Erythroblast (primary cell): ENCODE measurements at places on chromosomes 7 and 10.

- no peak for DNase-seq
These were observed 6.0 kb downstream of the CHPF2 start for GRCh38 chr7:151238190-151238810.

DNA sequence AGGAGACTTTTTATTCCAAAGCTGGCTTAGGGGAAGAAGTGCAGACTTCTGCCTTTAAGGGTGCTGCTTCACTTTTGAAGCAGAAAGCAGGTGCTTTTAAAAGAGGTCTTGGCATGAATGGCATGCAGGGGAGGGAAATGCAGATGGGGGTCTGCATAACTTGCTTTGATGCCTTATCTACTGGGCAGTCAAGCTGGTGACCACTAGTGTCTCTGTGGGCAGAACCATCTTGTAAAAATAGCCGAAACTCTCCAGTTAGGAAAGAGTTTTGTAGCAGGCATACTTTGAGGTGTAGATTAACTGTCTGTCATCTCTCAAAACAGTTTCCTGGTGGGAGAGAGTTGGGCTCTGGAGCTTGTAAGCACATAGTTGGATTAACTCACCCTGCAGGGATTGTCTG lies 9.9 kb upstream of the CTNNA3 start:
- no peak for DNase-seq

DNA sequence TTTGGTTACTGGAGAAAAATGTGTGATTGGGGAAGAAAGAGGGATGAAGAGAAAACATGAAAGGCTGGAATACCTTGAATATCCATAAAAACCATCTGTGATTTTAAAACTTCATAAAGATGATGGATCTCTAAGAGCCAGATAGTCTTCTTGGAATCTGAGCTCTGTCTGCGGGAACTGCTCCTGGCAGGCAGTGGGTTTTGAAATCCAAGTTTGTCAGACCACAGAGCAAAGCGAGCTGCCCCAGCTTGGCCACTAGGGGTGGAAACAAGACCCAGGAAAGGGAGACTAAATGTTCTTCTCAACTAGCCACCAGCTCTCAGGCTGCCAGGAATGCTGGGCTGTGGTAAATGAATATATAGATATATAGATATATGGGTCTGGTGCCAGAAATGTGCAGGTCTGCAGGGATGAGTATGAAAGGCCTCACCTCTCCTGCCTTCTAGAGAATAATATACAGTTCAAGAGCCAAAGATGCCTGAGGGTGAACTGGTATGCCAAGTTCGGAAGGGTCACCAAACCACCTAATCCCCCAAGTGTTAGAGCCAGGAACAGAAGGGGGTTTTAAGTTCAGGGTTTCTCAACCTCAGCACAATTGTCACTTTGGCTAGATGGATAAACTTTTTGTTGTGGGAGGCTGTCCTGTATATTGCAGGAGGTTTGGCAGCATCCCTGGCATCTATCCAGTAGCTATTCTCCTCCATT lies 208.8 kb downstream of the KCNMA1 start:
- no peak for DNase-seq

GRCh38 chr7:122305475-122306319 lies 1.1 kb upstream of the FEZF1 start:
- DNase-seq: no peak

- DNase-seq: no peak
These were observed 93.4 kb upstream of the PDLIM1 start for GRCh38 chr10:95384011-95384704.

DNA sequence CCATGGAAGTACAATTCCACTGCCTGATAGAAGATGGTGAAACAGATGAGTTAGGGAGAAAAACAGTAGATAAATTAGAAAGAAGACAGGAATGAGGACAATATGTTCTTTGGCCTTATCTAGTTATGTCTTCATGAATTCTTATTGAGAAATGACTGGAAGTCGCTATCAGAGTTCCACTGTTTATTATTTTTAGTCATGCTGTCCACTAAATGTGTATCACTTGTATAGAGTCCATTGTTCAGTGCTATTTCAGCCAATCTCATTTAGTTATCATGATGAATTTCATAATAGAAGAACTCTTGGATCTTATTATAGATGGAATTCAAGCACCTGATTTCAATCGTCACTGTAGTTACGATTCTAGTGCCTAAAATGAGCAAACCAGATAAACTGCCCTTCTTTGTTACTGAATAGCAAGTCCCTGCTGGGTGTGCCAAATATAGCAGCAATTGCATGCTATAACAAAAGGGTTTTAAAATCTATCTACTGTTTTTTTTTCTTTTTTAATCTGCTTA lies 177.7 kb upstream of the COL1A2 start:
- no peak for DNase-seq

GRCh38 chr7:20236790-20237189 lies 19.6 kb upstream of the MACC1 start:
- no peak for DNase-seq

DNA sequence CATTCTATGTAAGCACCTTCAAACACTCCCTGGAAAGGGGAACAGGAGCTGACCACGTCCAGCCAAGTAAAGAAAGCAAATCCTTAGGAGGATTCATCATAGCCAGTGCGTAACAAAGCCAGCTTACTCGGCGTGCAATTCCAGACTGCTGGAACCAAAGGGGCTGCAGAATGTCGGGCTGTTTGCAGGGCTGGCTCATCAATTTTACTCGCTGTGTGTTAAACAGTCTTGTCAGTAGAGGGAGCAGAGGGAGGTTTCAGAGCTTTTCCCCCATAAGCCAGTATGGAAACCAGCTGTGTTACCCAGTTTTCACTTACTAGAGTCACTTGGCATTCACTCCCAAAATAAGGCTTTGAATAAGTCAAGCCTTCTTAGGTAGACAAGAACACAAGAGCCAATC lies 127.1 kb downstream of the KMT2E start:
- peak; percentile 18 for DNase-seq

GRCh38 chr7:101494602-101495329 lies 132.1 kb downstream of the COL26A1 start:
- no peak for DNase-seq

DNA sequence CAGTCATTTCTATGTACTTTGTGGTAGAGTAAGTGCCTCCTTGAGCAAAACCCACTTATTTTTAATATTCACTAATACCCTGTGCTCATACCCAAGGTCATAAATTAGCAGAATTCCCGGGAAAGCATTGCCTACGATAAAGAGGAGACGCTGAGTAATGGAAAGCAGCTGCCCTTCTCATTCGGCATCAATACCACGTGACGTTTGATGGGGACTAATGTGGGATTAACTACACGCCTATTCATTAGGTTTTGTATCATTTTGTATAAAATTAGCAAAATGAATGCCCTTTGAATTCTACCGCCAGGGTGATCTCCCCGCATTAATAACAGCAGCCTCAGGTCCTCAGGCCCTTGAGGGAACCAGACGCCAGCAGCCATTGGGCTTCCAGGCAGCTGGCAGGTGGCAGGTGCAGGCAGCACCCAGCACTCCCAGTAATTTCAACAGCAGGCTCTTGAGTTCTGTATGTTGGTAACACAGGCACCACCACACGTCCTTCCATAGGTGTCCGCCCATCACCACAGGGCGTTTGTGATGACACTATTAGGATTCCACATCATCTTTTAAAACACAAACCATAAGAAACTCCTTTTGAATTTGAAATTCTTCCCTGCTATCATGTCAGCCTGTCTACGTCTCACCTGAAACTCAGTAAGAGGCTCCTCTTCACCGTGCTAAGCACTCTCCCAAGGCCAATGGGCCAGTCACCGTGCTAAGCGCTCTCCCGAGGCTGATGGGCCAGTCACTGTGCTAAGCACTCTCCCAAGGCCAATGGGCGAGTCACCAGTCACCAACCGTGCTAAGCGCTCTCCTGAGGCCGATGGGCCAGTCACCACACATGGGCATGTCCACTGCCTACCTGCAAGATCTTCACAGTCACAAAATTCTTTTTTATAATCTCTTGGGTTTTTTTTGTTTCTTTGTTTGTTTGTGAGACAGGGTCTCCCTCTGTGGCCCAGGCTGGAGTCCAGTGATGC lies 509.4 kb downstream of the PTPRN2 start:
- no peak for DNase-seq

DNA sequence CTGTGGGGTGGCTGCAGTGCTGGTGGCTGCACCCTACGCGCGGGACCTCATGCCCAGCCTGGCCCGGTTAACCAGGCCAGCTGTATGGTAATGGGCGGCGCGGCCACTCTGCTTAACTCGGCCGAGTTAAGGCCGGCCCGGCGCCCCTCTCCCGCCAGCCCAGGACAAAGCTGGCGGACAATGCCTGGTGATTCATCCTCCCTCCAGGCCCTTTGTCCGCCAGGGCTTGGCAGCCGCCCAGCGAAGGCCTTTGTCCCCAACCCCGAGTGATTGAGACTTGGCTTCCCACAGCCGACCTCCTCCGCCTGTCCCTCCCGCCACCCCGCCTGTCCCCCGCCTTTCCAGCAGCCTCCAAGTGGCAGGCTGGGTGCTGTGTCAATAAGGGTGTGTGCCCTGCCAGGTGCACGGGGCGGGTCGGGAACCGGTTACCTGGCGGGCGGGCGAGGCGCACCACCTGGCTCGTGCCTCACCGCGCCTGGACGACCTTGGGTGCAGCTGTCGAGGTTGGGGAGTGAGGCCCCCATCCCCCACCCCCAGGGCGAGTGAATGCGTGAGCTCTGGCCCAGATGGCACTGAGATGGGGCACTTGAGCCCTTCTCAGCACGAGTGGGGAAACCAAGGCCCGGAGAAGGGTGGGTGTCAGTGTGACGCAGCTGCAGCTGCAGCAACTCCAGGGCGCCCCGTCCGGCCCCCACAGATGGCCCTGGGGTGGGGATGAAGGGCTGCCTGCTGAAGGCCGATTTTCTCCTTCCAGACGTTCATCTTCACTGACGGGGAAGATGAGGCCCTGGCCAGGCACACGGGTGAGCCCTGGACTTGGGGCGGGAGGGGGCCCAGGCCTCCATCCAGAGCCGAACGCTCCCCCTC lies 4.6 kb downstream of the LFNG start:
- DNase-seq: no peak

DNA sequence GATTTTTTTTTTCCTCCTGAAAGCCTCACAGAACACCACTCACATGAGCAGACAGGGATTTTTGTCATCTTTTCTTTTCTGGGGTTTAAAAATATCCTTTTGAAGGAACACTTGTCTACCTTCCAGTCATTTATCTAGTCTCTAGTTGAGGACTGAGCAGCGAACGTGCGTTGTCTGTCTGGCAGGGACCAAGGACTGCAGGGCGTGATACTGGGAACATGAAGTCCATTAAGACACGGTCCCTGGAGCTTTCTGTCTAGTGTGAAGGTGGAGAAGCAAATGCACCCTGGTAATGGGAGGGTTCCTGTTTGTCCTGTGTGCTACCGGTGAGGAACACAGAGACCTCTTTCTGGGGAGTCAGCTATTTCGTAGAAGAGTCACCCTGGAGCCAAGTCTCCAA lies 207.4 kb downstream of the TMEM178B start:
- no peak for DNase-seq

- DNase-seq: no peak
These were observed 25.3 kb downstream of the COL13A1 start for GRCh38 chr10:69826789-69827554.

- DNase-seq: no peak
These were observed 102.4 kb upstream of the SH2B2 start for GRCh38 chr7:102184303-102184702.

- DNase-seq: no peak
These were observed 545.7 kb downstream of the LRMDA start for GRCh38 chr10:75977139-75977538.

- DNase-seq: no peak
These were observed 12.7 kb upstream of the PAPSS2 start for GRCh38 chr10:87646935-87647334.

DNA sequence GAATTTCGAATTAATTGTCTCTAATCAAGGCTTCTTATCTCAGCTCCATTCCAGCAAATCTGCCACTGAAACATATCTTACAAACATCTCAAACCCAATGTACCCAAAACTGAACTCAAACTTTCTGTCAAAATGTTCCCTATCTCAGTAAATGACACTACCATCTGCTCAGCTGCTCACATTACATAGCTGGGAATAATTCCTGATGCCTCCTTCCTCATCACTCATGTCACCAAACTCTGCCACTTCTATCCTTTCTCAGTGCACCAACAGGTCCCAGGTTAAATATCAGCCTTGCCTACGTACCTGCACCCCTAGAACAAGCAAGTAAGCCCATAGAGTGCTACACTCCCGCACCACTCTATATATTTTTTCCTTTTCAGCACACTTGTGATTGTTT lies 12.4 kb downstream of the WAPL start:
- DNase-seq: peak; percentile 9

DNA sequence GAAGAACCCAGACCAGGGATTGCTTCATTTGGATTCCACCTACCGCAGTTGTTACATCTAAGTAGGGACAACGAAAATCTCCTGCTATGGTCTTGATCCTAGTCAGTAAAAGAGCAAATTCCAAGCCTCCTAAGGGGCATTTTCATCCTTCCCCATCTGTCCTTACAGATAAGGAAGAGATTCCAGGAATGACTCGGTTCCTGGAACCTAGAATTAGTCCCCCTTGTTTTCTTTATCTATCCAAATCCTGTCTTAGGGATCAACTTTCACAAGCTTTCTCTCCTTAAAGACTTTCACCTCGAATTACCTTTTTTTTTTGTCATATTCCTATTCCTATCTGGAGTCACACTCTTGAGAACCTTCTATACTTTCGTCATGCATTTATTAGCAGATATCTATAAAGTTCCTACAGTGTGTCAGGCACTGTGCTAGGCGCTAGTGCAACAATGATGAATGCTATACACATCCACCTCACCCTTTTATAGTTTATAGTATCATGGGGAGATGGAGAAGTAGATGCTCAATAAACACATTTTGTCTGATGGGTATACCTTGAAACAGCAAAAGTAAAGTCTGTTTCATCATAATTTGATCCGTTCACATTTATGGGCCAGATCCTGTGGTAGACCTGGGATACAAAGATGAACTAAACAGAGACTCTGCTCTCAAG lies 39.2 kb downstream of the LAMB4 start:
- DNase-seq: no peak

GRCh38 chr7:18694911-18695310 lies 199.4 kb downstream of the HDAC9 start:
- no peak for DNase-seq

DNA sequence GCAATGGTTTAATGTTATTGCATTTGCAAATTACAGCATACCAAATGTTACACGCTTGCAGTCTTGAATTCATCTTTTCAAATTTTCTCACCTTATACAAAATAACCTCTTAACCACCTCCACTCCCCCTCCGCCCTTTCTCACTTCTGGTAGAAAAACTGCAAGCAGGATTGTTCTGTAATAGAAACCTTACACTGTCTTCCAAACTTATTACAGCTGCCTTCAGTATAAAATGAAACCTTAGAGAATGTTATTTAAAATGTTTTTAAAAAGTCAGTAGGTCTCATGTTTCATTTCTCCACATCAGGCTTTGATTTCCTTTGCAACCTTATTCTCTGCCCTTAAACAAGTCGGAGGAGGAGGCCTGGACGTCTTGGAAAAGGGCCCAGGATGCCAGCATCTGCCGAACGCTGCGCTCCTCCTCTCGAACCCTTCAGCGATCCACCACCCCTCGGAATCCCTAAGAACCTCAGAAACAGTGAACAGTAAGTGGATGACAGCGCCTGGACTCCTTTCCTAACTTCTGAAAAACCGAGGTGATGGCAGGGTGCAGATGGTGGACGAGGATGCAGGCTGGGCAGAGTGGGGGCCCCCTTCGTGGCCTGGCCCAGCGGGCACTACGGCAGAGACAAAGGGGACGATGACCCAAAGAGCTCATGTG lies 74.0 kb downstream of the FGFR2 start:
- no peak for DNase-seq
